ENCODE measurements at places on chromosomes 5 and 9. TPM values are rescaled to one million over a fixed set of nuclear protein-coding genes. Genes with fewer than 3 reads are reported as not detected.

ALDH1A1 gene
- total RNA-seq: 38.9 TPM

FOXI1 gene
- total RNA-seq: not detected

PAEP gene
- not detected for total RNA-seq

RMI1 gene
- total RNA-seq: 9.0 TPM

HAPLN1 gene
- total RNA-seq: 2.2 TPM

MED7 gene
- total RNA-seq: 11.3 TPM

LCN10 gene
- 0.43 TPM for total RNA-seq

DMRT3 gene
- 1.3 TPM for total RNA-seq
